ENCODE measurements at places on chromosomes 13 and 19.
A peak's percentile ranks its signal among the peaks of the same experiment; 100 is the strongest.

DNA sequence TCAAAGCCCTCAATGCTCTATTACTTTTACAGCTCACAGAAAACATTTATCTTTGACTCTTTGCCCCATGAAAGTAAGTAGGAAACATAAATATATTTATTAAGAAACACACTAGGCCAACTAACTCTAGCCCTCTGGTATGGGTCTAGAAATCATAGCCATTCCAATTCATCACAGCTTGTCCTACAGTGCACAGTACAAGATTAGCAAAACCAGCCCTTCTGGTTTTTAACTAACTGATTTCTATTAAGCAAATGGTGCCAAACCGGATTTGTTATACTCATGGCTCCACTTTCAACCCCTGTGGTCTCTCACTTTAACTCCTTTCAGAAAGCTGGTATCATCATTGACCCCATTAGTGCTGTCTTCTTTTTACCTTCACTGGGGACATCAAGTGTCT, 5.6 kb upstream of the LRRC63 start:
- DNase-seq: no peak

GRCh38 chr13:40613914-40614313, 52.5 kb downstream of the FOXO1 start:
- no peak for DNase-seq

- DNase-seq: no peak
These were observed 17.5 kb upstream of the ZNF414 start for GRCh38 chr19:8531470-8531869.

DNA sequence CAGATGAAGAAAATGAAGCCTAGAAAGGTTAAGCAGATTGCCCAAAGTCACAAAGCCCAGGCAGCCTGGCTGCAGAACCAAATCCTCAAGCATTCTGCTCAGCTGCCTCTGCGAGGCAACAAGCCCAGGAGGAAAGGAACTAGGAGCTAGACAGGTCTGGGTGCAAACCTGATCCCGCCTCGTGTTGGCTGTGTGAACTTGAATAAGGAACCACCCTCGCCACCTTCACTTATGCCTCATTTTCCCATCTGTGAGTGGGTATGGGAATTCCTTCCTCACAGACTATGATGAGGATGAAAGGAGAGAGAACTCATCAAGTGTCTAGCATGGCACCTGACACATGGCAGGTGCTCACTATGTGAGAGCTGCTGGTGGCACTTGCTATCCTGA, 6.6 kb downstream of the SMG9 start:
- no peak for DNase-seq

- DNase-seq: no peak
These were observed 448.4 kb downstream of the COG6 start for GRCh38 chr13:40103864-40104263.

GRCh38 chr19:313169-313987, 22.2 kb upstream of the PLPP2 start:
- no peak for DNase-seq

GRCh38 chr13:42036711-42037110, 11.7 kb upstream of the DGKH start:
- no peak for DNase-seq

- DNase-seq: peak; percentile 36
These were observed 48.1 kb upstream of the RAP2A start for GRCh38 chr13:97385854-97386253.

- no peak for DNase-seq
These were observed 12.7 kb downstream of the ARHGAP45 start for GRCh38 chr19:1079566-1080111.

DNA sequence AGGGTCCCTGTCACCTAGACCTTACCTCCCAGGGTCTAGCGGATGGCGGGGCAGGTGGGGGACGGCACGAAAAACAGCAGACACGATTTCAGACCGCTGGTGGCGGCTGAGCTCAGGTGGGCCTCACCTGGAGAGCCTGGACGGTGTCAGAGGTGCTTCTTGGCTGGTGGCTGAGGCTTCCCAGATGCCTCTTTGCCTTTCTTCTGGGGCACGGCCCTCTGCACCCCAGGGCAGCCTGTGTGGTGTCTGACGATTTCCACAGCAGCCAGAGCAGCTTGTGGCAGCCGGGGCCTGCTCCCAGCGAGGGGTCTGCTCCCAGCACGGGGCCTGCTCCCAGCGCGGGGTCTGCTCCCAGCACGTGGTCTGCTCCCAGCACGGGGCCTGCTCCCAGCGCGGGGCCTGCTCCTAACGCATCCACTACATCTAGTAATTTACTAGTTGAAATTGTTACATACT, 66.7 kb downstream of the ATP11A start:
- no peak for DNase-seq

GRCh38 chr19:44686896-44687295, 12.1 kb upstream of the CEACAM16 start:
- DNase-seq: no peak

DNA sequence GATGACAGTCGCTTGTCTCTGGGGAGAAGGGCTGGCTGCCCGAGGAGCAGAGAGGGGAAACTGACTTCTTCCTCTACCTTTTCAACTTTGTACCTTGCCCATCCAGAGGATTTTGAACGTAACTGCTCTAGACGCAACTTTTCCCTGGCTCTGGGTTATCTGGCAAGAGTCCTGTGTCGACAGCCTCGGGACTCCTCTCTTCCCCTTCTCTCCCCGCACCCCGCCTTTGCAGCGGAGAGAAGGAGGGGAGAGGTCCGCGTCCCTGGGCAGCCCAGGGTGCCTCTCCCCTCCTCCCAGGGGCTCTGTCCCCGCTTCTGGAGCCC, 574 bp downstream of the SH3GL1 start:
- peak; percentile 26 for DNase-seq

GRCh38 chr13:74423434-74423833, 289.2 kb upstream of the KLF12 start:
- no peak for DNase-seq

DNA sequence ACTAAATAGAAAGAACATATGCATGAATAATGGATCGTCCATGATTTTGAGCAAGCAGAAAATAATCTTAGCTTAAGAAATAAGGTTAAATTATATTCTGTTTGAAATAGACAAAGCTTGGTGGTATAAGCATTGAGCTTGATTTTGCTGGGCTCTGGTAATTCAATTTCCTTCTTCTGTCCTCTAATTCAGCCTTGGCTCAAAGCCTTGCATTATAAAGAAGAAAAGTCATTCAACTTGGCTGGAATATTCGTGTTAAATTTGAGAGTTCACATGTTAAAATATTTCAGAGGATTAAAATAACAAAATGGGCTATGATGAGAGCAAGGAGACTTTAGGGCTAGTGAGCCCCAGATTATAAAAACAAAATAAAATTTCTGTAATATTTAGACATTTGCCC, 415.4 kb upstream of the PCDH20 start:
- DNase-seq: no peak

GRCh38 chr19:10796653-10797052, 39.4 kb downstream of the TMED1 start:
- no peak for DNase-seq

DNA sequence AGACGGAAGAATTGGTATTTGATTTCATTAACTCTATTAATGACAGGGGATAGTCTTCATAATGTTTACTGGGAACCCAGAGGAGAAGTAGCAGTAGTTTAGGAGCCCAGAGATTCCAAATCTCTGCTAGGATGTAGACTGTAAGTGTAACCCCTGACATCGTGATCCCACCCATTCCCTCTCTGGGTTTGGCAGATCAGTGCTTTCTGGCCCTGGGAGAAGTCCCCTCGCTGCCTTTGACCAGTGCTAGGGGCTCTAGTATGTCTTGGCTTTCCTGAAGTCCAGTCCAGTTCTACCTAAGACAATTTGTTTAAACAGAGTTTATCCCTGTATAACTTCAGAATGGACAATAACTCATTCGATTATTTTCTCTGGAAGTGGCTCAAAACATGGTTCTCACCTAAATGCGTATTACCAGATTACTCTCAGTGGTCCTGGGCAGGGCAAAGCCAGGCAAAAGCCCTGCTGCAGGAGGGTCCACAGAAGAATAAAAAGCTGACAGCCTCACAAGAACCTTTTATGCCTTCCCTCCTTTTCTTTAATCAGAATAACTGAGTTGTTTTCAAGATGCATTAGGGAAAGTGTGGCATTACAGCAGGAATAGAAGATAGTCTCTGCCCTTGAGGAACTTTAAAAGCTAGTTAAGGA, 11.8 kb downstream of the KLF5 start:
- no peak for DNase-seq

Data from cardiac fibroblast (primary cell).